ENCODE measurements at places on chromosomes 12 and 14. TPM values are rescaled to one million over a fixed set of nuclear protein-coding genes. Genes with fewer than 3 reads are reported as not detected.

GPR137C gene
- total RNA-seq = 0.07 TPM

C12orf50 gene
- not detected for total RNA-seq

TAS2R10 gene
- not detected for total RNA-seq

C1QL4 gene
- total RNA-seq = 4.3 TPM

BHLHE41 gene
- total RNA-seq = 0.73 TPM

TCL1B gene
- total RNA-seq = not detected

PPP2R5C gene
- total RNA-seq = 59.2 TPM

SERPINA10 gene
- not detected for total RNA-seq

DNAH10 gene
- total RNA-seq = 0.35 TPM

TAS2R42 gene
- not detected for total RNA-seq

AICDA gene
- not detected for total RNA-seq

CACNA2D4 gene
- total RNA-seq = not detected

TBC1D30 gene
- 1.7 TPM for total RNA-seq

P2RX2 gene
- total RNA-seq = not detected

RHOJ gene
- total RNA-seq = not detected

TRAF3 gene
- 24.4 TPM for total RNA-seq

NKX2-8 gene
- total RNA-seq = 4.2 TPM

ABCD2 gene
- total RNA-seq = not detected

GPR84 gene
- total RNA-seq = not detected

SLC5A8 gene
- total RNA-seq = not detected

PRH1 gene
- 3.0 TPM for total RNA-seq

CEBPE gene
- total RNA-seq = not detected

RNASE9 gene
- total RNA-seq = not detected

SIX1 gene
- 10.1 TPM for total RNA-seq

All from A549 treated with RU486 at 1 μM for 4 hours (cell line).